NCI-H446 treated with DMSO at 0.1 percent for 48 hours (cell line): ENCODE measurements at places on chromosomes 2 and 18.

DNA sequence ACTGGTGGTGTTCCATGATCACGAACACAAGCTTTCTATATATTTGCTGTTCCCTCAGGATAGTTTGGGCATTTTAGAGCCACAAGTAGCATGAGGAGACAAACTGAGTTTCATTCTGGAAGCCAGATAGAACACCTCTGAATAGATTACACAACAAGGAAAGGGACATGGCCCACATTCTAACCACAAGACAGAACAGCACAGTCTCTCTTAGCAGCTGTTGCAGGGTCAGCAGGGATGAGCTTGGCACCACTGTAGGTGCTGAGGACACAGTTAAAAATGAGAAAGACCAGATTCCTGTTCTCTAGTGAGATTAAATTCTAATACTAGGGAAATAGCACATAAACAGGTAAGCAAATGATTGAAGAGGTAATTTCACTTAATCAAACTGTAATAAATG is 235.3 kb downstream of the ZNF407 start:
- DNase-seq: no peak

DNA sequence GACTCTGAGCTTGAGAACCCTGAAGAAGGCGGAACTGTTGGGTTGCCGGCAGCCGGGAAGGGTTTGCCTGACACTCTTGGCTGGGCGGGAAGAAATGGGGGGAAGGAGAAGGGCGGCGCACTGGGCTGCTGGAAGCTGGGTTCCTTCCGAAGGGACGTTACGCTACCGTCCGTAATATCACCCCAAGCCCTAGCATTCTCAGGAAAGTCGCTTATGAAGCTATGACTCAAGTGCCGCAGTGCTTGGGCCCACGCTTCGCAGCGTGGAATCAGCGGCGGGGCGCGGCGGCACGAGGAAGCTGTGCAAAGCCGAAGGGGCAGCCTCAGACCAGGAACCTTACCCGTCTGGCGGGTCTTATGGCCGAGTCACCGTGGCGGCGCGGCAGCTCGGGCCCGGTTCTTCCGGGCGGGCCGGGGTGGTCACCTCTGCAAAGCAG is 50.2 kb upstream of the SIGLEC15 start:
- DNase-seq: no peak

DNA sequence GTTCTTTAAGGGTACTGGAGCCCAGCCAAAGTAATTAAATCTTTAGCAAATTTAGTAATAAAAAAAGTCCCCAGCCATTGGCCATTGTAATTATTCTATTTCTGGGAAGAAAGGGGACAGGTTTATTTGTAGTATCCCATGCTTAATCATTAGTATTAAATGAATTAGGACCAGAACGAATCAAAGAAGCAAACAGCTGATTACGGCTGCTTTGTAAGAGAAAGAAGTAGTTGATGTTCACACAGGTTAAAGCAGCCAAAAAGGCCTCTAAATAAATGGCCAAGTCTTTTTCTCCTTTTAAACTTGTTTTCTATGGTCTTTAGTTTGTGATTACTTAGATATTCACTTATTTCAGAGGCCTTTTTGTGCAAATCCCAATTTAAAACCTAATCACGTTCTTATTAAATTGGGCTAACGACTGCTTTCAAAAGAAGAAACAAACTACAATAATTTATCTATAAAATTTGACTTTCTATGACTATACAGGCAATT is 48.6 kb upstream of the DNAH7 start:
- DNase-seq: no peak

DNA sequence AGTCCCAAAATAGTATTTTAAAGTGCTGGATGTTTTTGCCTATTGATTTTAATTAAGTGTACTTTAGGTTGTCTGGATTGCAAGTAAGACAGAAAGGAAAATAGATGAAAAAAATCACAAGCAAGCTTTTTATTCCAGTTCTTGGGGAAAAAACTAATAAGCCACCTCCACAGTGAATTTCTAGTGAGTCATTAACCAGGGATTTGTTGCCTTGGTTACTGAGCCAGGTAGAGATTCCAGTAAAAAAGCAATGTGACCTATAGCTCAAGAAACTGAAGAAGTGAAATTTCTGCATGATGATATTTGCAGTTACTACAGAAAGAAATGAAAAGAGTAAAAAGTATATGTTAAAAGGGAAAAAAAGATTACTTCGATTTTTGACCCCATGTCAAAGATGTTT is 160.6 kb downstream of the METTL4 start:
- no peak for DNase-seq

DNA sequence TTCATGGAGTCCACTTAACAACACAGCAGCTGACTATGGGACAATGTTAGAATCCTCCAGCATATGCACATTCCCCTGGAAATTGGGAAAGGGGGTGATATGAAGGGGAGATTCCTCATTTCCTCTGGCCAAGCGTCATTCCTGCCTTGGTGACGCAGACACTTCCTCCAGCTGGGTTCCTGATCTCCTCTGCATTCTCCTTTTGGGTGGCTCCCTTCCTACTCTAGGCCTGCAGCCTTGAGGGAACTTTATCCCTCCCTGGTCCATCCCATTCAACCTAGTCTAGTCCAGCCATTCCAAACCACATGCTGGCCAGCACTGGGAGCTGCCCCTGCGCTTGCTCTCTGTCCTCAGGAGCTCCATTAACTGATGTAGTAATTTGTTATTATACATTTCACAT is 216.8 kb downstream of the VAPA start:
- DNase-seq: no peak

GRCh38 chr2:3463944-3464343 is 55.4 kb downstream of the ADI1 start:
- no peak for DNase-seq

- DNase-seq: no peak
These were observed 709 bp upstream of the DQX1 start for GRCh38 chr2:74526649-74527230.

- no peak for DNase-seq
These were observed 36.6 kb downstream of the TMEM177 start for GRCh38 chr2:119715409-119716283.

DNA sequence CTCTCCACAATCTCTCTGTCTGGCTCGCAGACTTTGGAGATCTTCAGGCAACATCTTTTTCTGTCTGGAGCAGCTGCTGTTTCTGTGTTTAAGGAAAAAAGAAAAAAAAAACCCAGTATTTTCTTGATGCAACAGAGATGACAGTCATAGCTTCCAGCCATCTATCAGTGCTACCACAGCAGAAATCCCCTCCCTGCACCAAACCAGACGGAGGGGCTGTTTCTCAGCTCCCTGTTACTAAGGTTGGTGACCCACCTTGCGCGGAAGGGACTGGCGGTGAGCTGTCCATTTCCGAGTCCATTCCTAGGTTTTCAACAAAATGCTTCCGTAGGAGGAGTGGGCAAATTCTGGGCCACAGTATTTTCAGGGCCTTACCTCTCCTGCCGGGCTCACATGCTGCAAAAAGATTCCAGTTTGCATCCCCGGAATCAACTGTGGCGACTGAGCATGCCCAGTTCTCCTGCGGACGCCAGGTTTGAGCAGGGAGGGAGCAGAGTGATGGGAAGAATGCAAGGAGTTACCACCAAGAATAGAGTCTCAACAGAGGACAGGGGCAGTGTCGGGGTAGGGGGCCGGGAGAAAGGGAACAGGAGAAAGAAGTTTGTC is 1.2 kb downstream of the SLC4A10 start:
- DNase-seq: no peak

- no peak for DNase-seq
These were observed 4.1 kb downstream of the HDHD2 start for GRCh38 chr18:47146206-47146605.

GRCh38 chr2:159879051-159879604 is 81.1 kb upstream of the CD302 start:
- no peak for DNase-seq

DNA sequence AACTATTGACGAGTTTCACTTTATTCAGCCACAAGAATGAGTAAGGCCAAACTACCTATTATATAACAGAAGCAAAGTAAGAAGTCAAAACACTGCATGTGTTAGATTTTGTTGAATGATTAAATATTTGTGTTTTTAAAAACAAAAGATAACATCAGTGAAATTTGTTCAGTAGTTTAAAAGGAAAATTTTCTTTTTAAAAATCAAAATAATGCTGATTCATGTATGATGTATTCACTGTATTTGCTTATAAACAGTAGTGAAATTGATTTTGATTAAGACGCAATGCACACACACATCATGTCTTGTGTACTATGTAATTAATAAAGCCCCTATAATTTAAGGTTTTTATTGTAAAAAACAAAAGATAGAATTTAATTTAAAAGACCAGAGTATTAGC is 73.6 kb upstream of the PSMD14 start:
- no peak for DNase-seq

DNA sequence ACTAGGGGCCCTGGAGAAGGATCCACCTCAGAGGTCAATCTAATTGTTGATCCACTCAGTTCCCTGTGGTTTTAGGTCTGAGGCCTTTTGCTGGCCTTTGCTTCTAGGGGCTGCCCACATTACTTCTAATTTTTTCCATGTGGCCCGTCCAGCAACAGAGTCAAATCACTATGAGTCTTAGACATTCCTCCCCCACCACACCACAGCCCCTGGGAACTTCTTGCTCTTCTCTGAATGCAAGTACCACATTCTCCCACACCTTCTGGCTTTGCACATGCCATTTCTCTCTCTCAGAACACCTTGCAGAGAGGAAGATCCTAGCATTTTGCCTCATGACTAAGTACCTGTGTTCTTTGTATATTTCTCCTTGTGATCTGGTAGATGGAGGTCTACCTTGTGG is 286.9 kb downstream of the SETBP1 start:
- DNase-seq: no peak

DNA sequence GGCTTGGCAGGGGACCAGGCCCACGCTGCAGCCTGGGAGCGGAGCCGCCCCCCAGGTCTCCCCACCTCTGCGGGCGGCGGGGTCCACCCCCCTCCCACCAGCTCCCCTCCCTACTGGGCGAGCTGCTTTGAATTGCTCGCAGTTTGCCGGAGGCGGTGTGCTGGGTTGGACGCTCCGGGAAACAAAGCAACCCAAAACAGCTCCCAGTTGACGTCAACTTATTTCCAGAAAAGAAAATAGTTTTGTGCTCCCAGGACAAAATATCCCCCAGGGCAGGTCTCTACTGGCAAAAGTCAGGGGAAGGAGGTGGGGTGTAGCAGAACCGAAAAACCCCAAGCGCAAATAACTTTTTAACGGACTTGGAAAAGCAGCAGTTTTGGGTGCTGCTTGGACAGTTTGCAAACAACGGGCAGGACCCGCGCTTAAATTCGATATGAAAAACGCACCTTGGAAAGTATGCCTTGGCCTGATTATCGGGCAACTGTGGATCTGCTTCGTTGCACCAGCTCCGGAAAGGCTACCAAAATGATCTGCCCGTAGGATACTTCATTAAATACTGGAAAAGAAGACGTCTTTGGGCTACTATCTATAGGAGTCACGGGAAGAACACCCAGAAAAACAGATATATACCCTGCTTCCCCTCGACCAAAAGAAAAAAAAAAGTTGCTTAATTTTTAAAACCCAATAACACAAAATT is 2.8 kb upstream of the KCTD1 start:
- DNase-seq: no peak

GRCh38 chr2:14621114-14621513 is 11.4 kb upstream of the LRATD1 start:
- no peak for DNase-seq

DNA sequence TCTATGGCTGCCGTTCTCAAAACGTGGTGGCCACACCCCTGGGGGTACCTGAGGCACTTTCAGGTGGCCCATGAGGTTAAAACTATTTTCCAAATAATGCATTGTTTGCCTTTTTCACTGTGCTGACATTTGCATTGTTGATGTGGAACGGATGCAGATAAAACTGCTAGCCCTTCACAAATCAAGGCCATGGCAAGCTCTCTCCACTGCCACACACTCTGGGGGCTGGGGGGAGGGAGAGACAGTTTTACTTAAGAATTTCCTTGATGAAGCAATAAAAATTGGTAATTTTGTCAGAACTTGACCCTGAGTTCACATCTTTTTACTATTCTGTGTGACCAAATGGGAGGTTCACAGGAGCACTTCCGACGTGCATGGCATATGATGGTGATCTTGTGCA is 22.0 kb upstream of the TGIF1 start:
- DNase-seq: no peak

- DNase-seq: no peak
These were observed 485.7 kb downstream of the TXNL1 start for GRCh38 chr18:56152551-56153310.

GRCh38 chr18:48184118-48184517 is 225.1 kb downstream of the ZBTB7C start:
- DNase-seq: no peak

- DNase-seq: no peak
These were observed 401.2 kb upstream of the SOX11 start for GRCh38 chr2:5290900-5291546.

DNA sequence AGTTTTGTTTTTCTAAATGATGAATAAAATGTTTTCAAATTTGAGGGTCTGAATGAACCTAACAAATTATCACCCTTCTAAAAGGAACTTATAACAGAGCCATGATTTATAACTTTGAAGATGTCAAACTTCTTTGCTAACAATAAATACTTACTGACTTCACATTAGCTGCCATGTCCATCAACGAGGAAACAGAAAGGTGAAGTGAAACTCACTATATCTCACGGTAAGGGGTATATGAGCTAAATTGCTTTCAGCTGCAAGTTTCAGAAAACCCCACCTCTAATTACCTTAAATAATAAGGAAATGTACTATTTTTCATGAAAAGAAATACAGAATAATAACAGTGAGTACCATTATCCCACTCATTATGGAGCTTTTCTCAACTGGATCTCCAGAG is 350.8 kb upstream of the NT5C1B start:
- no peak for DNase-seq

DNA sequence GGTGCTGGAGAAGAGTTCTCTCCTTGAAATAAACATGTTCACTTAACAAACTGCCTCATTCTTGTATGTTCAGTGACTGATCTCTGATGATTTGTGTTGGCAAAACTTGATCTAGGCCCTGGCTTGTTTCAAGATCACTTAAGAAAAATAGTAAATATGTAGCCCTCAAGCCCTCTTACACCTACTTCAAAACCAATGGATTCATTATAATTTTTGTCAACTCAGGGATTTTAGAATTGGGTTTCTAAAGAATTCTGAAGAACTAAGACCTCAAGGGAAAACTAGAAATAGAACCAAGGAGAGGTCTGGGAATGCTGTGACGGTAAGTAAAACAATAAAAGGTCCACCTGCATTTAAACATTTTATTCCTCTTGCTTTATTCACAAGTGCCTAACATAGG is 1731.6 kb upstream of the CELF4 start:
- DNase-seq: no peak

DNA sequence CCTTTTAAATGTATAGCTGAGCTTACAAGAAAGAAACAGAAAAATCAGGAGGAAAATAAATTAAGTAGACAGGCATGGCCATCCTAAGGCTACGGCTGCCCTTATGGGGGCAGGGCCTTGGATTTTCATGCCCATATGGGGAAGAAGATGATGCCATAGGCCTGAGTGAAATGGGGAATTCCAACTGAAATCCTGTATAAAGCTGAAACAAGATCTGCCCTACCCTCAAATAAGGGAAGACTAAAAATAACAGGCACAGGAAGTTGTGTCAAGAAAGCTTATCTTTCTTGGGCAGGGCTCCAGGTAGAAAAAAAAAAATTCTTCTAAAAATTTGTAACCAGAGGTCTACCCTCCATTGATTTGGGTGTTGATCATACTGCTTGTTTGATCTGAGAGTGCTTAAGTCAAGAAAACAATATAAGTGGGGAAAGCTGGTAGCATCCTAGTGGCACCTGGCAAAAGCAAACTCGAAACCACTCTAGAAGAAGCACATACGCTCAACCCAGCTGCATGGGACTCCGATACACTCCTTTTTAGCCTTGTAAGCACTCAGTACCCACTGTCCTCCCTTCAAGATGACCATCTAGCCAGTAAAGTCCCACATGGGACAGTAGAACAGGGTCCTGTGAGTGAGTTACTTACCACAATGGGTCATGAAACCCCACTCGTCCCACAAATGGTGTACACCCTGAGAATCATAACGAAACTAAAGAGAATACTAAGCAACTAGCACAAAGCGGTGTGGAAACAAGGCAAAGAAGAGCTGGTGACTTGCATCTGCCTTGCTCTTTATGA is 22.3 kb downstream of the DNAH7 start:
- no peak for DNase-seq
